ENCODE measurements at places on chromosomes 12 and 14.

- DNase-seq: no peak
These were observed 80.9 kb downstream of the NDUFA12 start for GRCh38 chr12:94922561-94922960.

DNA sequence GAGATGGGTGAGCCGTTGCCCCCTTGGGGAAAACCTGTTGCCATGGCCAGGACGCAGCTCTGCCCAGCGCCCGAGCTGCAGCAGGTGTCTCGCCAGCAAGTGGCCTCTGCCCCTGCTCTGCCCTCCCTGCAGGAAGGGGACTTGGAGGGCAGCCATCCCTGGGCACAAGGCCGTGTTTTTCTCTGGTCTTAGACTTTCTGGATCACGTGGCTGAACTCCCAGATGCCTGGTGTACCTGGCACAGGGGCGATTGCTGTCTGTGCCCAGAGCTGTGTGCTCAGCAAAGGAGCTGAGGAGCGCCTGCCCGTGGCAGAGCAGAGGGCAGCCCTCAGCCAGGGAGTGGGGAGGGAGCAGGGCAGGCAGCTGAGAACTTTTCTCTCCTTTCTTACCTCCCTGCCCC lies 38.0 kb downstream of the TMEM63C start:
- no peak for DNase-seq

DNA sequence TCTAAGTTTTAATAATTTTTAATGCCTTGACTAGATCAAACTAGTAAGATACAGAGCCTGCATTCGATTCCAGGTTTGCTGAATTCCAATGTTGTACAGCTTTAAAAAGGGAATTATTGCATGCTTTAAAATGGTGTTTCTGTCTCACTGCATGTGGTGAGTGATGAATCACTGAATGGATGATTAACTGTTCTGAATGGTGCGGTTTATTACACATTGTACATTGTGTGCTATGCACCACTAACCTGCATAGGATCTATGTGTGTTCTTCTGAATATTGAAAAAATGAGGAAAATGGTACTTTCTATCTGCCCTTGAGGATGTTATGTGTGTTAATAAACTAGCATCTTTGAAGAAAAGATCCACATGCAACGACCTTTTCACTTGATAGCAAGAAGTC lies 231.7 kb downstream of the NRXN3 start:
- no peak for DNase-seq

GRCh38 chr12:42716491-42716891 lies 126.9 kb upstream of the PRICKLE1 start:
- no peak for DNase-seq

DNA sequence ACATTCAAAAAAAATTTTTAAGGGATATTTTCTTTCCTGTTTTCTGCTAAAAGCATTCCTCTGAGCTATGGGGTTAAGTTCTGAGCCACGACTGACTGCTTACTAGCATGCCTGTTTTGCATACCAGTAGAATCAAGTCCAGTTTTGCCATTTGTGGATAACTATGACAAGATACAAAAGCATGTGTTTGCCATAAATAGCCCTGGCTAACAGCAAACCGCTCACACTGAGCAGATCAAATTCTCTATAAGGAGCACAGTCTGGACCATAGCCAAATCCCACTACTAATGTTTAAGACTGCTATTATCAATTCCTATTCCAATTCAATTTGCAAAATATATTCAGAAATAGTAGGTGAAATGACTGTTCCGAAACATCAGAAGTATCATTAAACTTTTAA lies 3.2 kb downstream of the CFL2 start:
- no peak for DNase-seq

GRCh38 chr14:69475194-69475818 lies 9.2 kb upstream of the PLEKHD1 start:
- DNase-seq: peak; percentile 46

GRCh38 chr14:99038431-99038820 lies 233.6 kb downstream of the BCL11B start:
- no peak for DNase-seq

- DNase-seq: no peak
These were observed 30.9 kb upstream of the IRF2BPL start for GRCh38 chr14:77059276-77059915.

DNA sequence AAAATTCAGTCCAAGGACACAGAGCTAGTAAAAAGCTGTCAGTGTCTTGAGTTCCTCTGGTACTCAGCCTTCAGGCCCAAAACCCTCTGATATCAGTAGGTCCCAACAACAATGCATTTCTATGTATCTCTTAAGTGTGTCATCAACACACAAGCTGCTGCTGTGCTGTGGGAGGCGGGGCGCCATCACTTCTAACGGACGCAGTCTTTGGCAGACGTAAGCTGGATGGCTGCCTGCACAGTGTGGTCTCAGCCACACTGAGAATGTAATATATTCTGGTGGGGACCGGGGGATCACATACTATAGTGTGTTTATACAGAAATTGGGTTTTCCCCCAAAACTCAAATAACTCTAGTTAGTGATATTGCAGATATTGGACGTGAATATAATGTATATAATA lies 123.9 kb downstream of the SUDS3 start:
- DNase-seq: no peak

DNA sequence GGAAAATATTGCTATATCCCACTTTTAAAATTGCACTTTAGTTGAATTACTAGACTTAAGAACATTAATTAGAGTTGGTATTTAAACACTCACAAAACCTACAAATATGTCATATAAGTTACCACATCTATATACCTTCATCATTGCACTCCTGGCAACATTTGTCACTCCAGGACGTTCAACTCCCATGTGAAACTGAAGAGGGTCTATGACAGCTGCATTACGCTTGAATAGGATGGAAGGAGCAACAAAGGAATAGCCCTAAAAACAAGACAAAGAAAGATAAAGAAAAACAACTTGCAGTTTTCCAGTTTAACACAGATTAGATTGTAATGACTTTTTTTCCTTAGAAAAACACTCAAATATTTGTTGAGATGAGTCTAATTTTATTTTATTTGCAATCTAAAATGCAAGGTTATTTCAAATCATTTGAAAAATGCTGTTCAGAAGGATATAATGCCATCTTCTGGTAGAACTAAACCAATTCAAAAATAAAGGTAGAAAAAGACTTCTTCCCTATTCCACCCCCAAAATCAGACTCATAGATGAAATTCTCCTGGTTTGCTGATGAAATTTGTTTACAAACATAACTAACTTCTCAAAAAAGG lies 84.3 kb upstream of the TTC7B start:
- DNase-seq: no peak

DNA sequence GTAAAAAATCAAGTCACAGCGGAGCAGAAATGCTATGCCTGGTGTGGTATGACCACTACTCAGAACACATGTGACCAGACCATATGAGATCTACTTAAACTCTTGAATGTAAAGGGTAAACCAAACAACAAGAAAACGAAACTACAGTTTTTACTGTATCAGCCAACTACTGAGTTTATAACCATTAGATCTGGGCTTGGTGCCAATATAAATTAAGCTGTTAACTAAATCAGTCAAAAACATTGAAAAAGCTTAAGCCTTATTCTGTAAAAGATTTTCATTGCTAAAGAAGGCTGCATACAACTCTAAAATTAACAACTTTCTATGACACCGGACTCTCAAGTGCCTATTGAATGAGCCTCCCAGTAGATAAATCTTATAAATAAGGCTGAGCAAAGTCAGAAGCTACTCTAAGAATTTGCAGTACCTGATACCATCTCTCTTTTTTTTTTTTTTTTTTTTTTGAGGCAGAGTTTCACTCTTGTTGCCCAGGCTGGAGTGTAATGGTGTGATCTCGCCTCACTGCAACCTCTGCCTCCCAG lies 35.4 kb downstream of the SPTLC2 start:
- DNase-seq: no peak

GRCh38 chr12:43143278-43143677 lies 408.7 kb downstream of the ADAMTS20 start:
- no peak for DNase-seq

GRCh38 chr12:56119361-56119796 lies 1.3 kb downstream of the ZC3H10 start:
- no peak for DNase-seq
